ENCODE measurements at places on chromosomes 5 and 9.

- DNase-seq, result no peak
These were observed 4.0 kb downstream of the GADD45G start for GRCh38 chr9:89608641-89609335.

DNA sequence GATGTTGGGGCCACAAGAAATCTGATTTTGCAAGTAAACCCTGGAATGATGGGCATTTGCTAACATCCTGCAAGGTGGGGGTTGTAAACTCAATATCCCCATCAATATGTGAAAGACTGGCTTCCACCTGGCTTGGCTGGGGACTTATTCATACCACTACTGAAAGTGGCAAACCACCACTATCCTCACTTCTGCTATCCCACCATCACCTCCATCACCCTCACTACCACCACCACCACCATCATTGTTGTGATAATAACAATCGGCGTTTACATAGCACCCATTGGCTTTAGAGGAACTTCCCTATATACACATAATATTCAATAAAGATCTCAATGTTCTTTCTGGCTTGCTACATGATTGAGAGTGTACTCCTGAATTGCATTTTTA lies 224.7 kb upstream of the DAP start:
- DNase-seq, result no peak

GRCh38 chr5:173689737-173690360 lies 73.4 kb upstream of the BOD1 start:
- DNase-seq, result no peak

DNA sequence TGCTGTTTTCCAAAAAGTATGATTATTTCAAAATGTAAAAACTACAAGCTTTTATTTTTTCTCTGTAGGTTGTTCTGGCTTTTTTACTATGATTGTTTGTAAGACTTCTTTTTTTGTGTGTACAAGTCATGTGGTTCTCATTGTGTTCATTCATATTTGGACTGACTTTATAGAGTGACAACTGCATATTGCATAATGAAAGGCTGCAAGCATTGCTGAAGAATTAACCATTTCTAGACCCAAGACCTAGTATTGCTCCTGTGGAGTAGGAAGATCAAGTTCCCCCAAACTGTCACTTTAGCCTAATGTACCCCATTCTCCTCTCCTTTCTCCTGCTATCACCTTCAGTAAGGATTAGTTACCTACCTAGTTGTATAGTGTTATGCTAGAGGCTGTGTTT lies 10.0 kb downstream of the MAP1B start:
- DNase-seq, result no peak

GRCh38 chr9:123266655-123267399 lies 1.6 kb downstream of the STRBP start:
- DNase-seq, result no peak

- DNase-seq, result no peak
These were observed 110.5 kb upstream of the CD180 start for GRCh38 chr5:67306965-67307607.

- DNase-seq, result no peak
These were observed 1143.8 kb downstream of the MAT2B start for GRCh38 chr5:164649266-164649665.

- no peak for DNase-seq
These were observed 311.4 kb downstream of the TLE4 start for GRCh38 chr9:79883073-79883645.

GRCh38 chr5:73668017-73668416 lies 42.0 kb downstream of the ARHGEF28 start:
- DNase-seq, result no peak

DNA sequence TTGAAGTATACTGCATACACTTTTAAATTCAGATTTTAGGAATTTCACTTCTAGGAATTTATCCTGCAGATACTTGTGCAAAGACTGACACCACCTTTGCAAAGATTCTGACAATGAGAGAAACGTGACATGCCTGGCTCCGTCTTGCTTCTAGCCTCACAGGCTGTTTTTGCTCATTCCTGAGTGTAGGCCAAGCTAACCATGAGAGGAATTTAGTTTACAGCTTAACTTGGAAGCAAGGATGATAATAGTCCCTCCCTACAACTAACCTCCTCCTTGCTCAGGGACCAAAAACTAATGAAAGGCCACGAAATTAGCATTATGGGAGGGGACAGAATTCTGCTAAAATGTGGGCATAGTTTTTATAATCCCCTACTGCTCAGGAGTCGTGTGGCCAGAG lies 31.1 kb downstream of the C5orf22 start:
- no peak for DNase-seq

DNA sequence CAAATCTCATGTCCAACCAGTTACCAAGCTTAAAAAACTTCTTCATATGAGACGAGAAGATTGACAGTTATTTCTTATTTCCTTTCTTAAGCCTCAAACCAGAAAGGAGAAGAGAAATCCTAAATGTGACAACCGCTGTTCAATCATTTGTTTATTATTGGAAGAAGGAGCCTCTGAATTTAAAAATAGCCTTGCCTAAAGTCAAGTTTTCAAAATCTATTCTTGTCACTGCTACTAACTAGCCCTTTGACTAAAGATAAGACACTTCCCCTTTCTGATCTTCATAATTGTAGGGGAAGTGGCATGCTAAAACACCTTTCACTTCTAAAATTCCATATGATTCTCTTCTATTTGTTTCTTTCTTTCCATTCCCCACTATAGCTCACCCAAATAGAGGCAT lies 106.2 kb upstream of the EMB start:
- no peak for DNase-seq

GRCh38 chr5:169408731-169409130 lies 107.8 kb upstream of the SLIT3 start:
- DNase-seq, result no peak

DNA sequence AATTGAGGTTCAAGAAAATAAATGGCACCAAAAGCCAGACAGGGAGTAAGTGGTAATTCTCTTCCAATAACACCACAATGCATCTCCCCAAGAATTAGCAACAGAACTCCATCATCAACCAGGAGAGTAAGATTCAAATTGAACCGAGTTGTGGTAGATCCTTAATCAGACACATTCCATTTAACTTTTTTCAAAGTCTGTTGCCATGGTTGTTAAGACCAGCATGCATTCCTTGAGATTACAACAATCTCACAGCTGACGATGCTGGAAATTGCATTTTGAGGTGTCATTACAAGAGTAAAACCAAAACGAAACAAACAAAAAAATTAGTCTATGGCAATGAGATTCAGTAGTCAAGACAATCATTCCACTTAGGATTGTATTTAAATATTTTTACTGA lies 78.9 kb upstream of the ZNF462 start:
- no peak for DNase-seq

DNA sequence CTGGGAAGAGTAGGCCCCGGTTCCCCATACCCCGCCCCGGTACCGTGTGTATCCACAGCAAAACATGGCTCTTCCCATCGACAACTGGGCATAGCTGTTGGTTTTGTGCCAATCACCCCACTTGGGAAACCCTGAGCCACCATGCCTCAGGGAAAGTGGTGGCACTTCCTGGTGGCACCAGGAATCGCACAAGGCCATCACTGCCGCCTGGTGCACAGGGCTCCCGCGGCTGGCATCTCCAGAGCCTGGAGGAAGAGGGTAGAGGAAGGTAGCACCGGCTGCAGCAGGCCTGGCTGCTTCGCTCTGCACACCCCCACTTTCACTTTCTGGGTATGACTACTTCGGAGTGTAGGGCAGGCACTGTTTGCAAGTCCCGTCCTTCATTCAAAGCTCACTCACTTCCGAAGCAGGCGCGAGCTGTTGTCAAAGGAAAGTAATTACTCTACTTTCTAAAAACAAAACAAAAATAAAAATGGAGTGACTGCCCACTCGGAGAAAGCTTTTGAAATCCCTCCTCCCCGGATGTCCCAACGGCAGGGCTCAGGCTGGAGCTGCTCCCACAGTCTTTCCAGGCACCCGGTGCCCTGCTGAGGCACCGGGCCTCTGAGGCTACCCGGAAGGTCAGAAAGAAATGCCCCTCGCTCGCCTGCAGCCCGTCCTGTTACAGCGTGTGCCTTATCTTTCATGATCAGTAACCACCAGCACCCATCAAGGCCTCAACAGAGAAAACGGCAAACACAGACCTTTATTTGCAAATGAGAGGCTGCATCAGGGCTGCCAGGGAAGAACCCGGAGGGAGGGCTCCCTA lies 2.0 kb downstream of the BRD3 start:
- DNase-seq, result no peak

- no peak for DNase-seq
These were observed 49.5 kb downstream of the DAB2IP start for GRCh38 chr9:121700832-121701419.

DNA sequence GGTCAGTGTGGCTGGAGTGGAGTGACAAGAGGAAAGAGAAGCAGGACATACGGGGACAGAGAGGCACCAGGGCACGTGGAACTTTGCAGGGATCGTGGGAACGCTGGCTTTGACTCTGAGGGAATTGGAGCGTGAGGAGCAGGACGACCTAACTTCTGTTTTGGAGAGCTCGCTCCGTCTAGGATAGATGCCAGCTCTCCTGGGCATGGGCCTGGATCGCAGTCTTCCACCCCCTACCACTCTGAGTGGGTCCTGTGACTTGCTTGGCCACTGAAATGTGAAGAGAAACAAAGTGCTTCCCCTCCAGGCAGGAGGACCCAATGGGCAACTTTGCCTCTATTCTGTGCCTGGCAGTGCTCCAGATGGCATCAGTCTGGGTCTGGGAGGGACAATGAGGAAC lies 8.7 kb upstream of the SH3PXD2B start:
- DNase-seq, result no peak

DNA sequence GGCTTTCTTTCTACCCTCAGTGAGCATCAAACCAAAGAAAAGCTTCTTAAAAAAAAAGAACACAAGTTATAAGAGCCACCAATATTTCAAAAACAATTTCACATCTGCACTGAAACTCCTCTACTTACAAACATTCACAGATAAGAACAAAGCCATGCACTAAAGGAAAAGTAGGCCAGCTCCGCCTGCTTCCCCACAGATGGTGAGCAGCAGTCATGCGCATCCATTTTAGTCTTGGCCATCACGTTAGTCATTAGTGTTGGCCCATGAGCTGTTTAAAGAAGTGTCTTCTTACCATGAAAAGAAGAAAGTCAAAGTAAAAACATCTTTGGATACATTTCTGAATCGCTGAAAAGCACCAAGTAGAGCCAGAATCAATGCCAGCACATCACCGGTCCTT lies 40.0 kb upstream of the SMIM23 start:
- DNase-seq, result peak; percentile 79

DNA sequence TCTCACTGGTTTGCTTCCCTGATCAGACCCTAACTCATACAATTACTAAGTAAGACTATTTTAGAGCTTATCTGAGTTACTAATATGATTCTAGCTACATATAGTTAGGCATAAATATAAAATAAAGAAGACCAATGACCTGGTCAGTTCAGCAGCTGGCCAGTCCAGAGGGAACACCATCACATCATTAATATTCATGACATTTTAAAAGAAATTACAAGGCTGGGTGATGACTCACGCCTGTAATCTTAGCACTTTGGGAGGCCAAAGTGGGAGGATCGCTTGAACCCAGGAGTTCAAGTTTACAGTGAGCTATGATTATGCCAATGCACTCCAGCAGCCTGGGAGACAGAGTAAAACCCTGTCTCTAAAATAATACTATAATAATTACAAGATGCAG lies 37.0 kb upstream of the CDC42SE2 start:
- DNase-seq, result no peak

DNA sequence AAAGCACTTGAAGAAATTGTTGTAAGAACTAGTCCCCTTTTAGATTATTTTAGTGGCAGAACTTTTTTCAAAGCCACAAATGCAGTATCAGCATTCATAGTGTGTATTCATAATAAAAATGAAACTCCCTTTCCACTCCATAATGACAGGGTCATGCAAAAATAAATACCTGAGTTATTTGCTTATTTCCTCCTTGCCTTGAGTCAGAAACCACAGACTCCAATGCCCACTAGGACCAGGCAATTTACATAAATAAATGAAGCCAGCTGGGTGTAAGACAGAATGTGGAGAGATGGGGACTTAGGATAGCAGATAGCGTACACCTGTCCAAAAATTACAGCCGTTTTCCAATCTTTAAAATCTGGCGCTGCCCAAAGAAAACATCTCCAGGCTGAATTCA lies 417.8 kb downstream of the TMEM161B start:
- DNase-seq, result no peak

- no peak for DNase-seq
These were observed 21.6 kb upstream of the NNT start for GRCh38 chr5:43581398-43581797.

- no peak for DNase-seq
These were observed 9.7 kb upstream of the TRPM3 start for GRCh38 chr9:71131145-71131544.

DNA sequence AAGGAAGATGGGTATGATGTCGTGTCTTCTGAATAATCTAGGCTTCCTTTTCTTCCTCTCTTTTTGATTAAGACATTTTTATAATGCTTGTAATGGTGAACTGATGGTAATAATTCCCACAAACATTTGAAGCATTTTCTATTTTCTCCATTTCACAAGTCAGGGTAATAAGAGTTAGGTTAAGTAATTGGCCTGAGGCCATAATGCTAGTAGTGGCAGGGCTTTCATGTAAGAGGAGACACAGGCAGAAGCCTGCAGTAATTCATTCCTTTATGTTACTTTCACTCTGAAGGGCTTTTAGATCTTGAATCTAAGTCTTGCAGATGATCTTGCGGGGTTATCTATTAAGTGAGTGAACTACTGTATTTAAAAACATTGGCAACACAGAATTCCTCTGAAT lies 374.9 kb downstream of the MAT2B start:
- no peak for DNase-seq

DNA sequence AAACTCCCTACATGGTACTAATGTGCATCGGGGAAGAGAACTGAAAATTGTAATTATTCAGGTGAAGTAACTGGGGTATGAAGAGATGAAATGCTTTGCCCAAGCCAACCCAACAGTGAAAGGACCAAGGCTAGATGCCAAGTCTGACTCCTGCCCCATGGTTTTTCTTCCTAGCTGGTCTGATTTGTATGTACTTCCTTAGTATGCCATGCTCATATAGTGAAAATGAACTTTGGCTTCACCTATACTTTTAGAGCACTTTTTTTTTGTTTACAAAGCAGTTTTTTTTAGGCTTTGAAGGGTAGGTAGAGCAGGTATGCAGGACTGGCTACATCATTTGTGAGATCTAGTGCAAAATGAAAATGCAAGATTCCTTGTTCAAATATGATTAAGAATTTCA lies 359.4 kb upstream of the RIOK2 start:
- no peak for DNase-seq

DNA sequence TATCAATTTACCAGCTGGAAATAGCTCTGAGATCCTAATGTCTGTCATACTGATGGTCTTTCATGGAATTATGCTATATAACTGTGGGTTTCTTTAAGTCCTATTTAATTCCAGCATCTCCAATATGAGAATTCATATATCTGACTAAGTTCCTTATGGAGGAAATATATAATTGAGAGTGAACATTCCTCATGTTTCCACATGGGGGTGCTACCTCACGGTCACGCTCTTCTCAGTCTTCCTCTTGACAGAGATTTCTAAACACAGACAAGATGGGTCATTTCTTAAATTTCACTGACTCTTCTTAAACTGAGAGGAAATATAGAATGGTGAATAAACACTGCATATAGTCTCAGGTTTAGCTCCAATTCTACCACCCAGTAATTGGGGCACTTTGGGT lies 212.1 kb downstream of the SLF1 start:
- DNase-seq, result no peak

GRCh38 chr9:122088880-122089706 lies 4.0 kb downstream of the TTLL11 start:
- no peak for DNase-seq
